ENCODE measurements at places on chromosomes 7 and 10.

DNA sequence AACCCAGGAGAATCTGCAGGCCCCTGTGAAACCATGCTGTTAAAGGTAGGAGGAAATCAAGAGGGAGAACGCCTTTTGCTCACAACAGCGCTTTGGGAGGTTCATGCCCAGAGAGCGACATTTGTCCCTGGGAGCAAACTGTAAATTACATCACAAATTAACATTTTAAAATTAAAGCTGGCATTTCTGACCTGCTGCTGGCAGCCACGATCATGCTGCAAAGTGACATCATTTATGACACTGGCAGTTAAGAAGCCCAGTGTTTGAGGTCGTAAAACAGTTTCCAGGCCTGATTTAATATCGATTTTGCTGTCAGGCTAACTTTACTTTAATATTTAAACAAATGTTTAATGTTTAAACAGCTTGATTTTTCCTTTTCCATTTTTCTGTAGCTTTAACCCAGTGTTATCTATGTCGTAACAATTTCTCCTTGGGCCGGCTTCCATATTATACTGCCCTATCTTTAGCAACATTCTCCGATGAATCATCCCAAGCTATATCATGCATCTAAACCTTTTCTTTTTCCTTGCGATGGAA is 86.5 kb upstream of the NPVF start:
- no peak for DNase-seq

DNA sequence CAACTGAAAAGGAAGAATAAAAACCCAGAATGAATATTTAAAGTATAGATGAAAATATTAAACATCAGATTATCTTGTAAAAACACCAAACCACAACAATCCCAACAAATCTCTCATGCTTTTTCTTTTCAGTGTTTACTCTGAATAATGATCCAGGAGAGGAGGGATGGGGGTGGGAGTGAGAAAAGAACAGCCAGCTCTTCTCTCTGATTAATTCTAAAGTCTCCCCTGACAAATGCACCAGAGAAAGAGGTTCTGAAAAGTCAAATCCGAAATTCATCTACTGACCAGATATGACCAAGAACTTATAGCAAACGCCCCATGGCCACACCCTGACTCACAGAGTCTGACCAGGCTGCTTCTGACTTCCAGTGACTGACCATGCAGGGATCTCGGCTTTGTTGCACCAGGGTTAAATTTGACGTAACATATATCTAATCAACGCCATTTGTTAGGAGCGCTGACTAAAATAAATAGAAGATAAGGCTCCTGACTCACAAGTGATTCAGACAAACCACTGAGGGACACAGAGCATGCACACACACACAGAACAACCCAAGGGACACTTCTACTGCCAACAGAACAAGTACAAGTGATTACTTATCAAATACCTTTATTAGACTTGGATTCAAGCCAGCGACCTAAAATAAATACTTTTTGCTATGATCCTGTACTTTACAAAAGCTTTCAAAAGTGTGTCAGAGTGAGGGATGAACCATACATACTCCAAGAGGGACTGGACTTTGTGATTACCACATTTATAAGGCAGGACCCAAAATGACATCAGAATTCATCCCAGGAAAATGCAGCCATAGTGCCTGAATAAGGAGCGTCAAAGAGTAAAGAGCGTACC is 9.3 kb upstream of the SPOCK2 start:
- no peak for DNase-seq

DNA sequence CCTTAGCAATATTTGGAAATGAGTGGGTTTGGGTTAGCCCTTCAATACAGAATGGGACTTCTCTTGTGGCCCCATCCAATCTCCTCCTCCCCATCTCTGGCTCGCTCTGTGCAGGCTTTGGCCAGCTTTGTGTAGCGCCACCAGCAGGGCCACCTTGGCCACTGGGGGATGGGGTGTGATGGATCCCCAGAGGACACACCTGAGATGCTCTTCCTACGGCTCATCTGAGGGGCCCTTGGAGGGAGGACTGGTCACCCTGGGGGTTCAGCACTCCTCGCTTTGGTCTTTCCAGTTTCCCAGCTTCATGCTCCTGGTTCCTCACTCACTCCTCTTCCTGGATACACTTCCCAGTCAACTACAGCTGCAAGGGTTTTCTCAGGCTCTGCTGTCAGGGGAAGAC is 15.3 kb upstream of the C10orf90 start:
- DNase-seq, result no peak

GRCh38 chr7:134452991-134453473 is 5.9 kb downstream of the AKR1B1 start:
- DNase-seq, result no peak

- DNase-seq, result no peak
These were observed 310.2 kb downstream of the TNS3 start for GRCh38 chr7:47271749-47272148.
